Osteoblast (primary cell): ENCODE measurements at places on chromosomes 1 and 21. TPM values are rescaled to one million over a fixed set of nuclear protein-coding genes. Genes with fewer than 3 reads are reported as not detected.
A peak's percentile ranks its signal among the peaks of the same experiment; 100 is the strongest.

Gene IL19
- not detected in 2 replicates for total RNA-seq

DNA sequence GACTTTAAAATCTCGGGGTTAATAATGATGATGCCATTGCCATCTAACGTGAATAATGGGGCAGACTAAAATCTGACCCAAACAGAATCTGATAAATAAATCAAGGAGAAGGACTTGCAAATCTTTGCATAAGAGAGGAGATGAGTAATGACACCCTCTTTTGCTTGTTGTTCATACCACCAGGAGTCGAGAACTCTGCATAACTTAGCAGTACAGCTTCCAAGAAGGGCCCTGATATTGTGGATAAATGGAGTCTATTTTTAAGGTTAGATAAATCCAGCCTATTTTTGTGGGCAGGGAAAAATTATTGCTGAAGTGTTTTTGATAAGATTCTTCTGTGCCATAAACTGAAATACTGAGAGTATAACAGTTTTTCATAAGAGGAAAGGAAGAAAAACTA, 17.3 kb downstream of the RYR2 start:
- DNase-seq: no peak

- peak; percentile 49 for DNase-seq
Measured at GRCh38 chr1:200179126-200179780, 151.7 kb downstream of the NR5A2 start.

GRCh38 chr1:184395370-184395769, 8.5 kb downstream of the C1orf21 start:
- no peak for DNase-seq

DNA sequence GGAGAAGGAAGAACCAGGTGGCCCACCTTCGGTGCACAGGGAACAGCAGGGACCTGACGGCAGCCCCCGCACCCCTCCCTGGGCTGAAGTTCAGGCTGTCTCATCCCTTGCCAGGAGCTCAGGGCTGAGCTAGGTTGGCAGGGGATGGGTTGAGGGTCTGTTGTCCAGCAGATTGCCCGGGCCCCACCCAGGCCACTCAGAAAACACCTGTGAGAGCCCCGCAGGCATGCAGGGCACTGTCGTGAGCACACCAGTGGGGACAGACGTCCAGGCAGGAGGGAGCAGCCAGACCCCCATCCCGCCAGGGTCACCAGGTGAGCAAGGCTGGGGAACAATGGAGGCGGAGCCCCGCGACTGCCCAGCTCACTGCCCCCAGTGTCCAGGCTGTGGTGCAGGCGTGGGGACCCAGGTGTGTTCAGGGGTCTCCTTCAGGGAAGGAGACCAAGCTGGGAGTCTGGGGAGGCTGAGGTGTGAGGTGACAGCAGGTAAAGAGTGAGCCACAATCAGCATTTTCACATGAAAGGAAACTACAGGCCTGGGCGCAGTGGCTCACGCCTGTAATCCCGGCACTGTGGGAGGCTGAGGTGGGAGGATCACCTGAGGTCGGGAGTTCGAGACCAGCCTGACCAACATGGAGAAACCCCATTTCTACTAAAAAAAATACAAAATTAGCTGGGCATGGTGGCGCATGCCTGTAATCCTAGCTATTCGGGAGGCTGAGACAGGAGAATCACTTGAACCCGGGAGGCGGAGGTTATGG, 9.4 kb upstream of the SAMD11 start:
- DNase-seq: peak; percentile 68

- no peak for DNase-seq
Measured at GRCh38 chr1:229384822-229385221, 42.0 kb upstream of the CCSAP start.

GRCh38 chr1:213122514-213122929, 71.5 kb downstream of the RPS6KC1 start:
- DNase-seq: no peak

- DNase-seq: no peak
Measured at GRCh38 chr1:71417421-71417820, 336.6 kb upstream of the ZRANB2 start.

- no peak for DNase-seq
Measured at GRCh38 chr1:172125812-172126430, 284.6 kb downstream of the DNM3 start.

GRCh38 chr1:227958617-227959324, 11.0 kb upstream of the WNT9A start:
- DNase-seq: peak; percentile 8

DNA sequence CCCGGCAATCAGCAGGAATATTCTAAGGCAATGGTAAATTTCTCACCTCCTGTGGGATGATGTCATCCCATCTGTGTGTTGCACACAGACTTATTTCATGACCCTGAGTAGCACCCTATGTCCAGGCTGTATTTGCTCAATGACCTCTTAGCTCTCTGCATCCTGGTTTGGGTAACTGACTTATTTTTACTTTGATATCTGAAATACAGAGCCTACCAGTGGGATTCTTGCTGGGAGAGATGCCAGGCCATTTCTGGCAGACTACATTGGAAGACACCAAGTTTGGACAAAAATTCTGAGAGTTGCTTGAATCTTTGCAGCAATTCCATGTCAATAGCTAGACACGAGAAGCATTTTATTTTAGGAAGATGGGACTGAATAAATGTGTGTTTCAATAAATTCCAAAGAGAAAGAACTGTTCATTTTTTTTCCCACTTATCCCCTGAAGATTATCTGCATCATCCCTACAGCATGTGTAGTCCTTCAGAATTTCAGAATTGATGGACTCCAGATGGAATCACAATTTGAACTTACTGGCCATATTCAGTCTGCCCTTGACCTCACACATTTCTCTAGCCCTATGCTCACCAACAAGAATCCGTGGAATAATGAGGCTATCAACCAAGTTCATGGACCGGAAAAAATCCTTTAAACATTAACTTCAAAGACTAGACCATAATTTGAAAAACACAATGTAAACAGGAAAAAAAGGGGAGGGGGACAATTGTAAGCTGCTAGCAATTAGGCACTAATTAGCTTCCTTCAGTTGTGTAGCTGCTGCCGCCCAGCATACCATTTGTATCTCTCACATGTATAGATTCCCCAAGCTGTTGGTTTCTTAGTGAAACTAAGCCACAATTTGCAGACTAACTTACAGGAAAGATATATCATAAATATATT, 226.5 kb downstream of the HMCN1 start:
- no peak for DNase-seq

Gene TNFRSF18
- 0.29 TPM in 1 of 2 replicates, not detected in the other for total RNA-seq

GRCh38 chr1:9073143-9073542, 3.7 kb upstream of the SLC2A5 start:
- no peak for DNase-seq

Gene OLIG2
- not detected in 2 replicates for total RNA-seq

Gene F5
- not detected in 2 replicates for total RNA-seq

GRCh38 chr21:45380566-45380965, 24.4 kb upstream of the COL18A1 start:
- DNase-seq: no peak

GRCh38 chr1:189432753-189433152, 1044.9 kb downstream of the BRINP3 start:
- DNase-seq: no peak

DNA sequence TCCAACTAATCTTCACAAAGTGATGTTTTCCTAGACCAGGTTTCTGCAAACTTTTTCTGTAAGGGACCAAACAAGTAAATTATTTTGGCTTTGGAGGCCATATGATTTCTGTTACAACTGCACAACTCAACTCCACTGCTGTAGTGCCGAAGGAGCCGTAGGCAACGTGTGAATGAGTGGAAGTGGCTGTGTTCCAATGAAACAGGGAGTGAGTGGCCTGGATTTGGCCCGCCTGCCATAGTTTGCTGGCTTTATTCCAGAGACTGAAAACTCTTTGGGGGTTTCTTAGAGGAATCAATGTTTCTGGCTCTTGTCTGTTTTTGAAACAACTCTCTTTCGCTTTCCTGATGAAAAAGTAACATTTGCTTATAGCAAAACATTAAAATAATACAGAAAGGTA, 12.6 kb upstream of the ACTL8 start:
- peak; percentile 81 for DNase-seq

DNA sequence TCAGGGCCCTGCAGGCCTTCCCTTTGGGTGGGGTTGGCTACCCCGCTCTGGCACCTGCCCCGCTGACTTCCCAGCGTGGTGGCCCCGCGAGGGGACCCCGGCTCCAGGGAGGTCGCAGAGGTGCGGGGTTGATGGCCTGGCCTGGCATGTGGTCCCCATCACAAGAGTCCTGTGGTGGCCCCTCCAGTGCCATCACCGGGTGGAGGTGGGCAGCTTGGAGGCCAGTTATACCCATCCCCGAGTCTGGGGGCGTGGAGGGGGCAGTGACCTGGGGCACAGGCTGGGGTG, 26.8 kb downstream of the PRMT2 start:
- no peak for DNase-seq

Gene AQP10
- not detected in 2 replicates for total RNA-seq

GRCh38 chr1:34320053-34320669, 143.5 kb downstream of the C1orf94 start:
- DNase-seq: no peak

DNA sequence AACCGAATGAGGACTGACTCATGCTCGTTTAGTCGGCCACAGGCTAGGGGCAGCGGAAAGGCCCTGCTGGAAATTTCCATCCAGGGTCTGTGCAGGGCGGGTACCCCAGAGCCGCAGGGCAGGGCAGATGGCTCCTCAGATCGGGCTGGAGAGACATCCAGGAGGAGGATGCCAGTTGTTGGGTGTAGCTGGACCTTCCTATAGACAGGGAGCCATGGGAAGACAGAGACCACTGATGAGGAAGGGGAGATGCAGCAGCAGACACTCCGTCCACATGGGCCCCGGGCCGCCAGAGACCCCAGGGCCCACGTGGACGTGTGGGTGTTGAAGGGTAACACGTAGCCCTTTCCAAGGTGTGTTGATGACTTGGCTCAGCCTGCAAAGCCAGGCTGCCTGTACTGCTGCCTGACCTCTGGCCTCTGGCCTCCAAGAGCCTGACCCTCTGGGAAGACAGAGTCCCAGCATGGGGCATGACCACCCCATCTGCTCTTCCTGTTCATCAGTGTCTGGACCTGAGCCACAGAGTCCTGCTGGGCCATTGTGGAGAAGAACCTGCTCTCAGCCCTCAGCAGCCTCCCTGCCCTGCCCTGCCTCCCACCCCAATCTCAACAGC, 4.8 kb downstream of the GNG4 start:
- DNase-seq: peak; percentile 82

DNA sequence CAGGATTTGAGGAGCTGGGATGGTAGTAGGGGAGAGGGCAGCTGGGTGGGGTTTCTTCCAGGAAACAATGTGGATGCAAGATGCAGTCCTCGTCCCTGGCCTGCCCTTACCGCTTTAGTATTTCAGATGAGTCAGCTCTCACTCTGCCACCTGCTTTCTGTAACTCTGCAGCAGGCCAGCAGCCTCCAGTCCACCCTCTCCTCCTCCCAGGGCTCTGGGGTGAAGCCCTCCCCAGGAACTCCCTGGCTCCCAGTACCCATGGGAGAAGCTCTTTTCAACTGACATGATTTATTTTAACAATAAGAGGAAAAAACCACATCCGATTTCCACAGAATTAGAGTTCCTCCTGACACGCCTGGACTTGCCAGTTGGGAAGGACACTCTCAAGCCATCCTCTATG, 39.0 kb upstream of the IL20 start:
- DNase-seq: no peak

Gene CCDC17
- 0.72 and 1.5 TPM in 2 replicates for total RNA-seq

- DNase-seq: no peak
Measured at GRCh38 chr1:57276918-57277317, 146.9 kb downstream of the DAB1 start.

- peak; percentile 30 for DNase-seq
Measured at GRCh38 chr1:78126506-78126905, 80.7 kb downstream of the GIPC2 start.

DNA sequence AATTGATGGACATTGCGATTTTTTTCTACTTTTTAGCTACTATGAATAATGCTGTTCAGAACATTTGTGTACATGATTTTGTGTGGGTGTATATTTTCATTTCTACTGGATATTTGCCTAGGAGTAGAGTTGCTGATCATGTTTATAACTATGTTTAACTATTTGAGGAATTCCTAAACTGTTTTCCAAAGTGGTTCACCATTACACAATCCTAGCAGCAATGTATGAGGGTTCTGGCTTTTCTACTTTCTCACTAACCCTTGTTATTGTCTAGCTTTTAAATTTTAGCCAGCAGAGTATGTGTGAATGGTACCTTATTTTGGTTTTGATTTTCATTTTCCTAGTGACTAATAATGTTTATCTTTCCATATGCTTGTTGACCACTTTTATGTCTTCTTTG, 86.2 kb downstream of the ATG4C start:
- DNase-seq: no peak

Gene GBP1
- 23.9 and 32.2 TPM in 2 replicates for total RNA-seq

Gene BEND5
- total RNA-seq: 0.72 and 1.2 TPM in 2 replicates

- DNase-seq: peak; percentile 23
Measured at GRCh38 chr1:171784784-171785183, 3.3 kb downstream of the METTL13 start.

- DNase-seq: no peak
Measured at GRCh38 chr1:109864047-109864822, 46.4 kb upstream of the CSF1 start.

GRCh38 chr1:27143401-27143800, 11.5 kb downstream of the SLC9A1 start:
- DNase-seq: no peak

DNA sequence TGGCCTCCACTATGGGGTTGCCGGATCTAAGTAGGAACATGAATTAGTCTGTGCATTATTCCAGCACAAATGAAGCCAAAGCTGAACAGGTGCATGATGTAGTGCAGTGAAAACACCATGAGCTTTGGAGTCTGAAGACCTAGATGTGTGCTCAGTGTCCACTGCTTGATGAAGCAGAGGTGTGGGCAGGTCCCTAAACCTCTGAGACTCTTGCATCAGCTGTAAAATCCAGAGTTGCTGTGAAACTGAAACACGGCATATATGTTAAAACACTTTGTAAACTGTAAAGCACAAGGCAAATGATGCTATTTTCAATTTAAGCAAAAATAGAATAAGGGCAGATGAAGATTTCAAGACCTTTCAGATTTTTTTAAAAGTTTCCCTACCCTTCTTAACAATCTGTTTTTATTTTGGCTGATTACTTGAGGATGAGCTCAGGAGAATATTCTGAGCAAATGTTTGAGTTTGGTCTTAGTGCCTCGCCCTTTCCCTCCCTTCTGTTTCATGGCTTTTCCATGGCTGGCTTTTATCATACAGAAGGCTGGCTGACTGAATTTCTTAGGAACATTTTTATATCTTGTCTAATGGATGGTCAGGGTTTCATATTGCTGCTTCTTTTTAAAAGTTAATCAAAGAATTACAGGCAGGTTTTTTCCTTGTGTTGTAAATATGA, 221.8 kb downstream of the NTNG1 start:
- DNase-seq: no peak

Gene SLC25A24
- total RNA-seq: 41.3 and 42.3 TPM in 2 replicates

- DNase-seq: no peak
Measured at GRCh38 chr1:226568975-226569741, 20.6 kb downstream of the STUM start.

Gene OR2AK2
- not detected in 2 replicates for total RNA-seq

- DNase-seq: no peak
Measured at GRCh38 chr1:152725261-152725660, 17.3 kb downstream of the LCE4A start.

Gene OR6N1
- not detected in 2 replicates for total RNA-seq

DNA sequence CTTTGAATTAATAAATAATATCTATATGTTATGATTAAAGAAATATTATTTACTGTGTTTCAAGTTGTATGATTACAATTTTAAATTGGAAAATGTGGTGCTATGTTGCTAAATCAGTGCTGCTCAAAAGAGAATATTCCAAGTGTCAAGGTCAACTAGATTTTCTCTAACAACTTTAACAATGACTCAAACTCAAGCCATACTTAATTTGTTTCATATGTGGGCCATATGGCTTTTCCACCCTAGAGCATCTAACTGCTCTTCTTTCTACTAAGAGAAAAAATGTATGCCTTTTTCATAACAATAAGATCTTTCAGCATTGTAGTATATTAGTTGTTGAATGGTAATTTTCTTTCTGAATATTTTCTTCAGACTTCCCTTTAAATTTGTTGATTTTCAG, 8.3 kb upstream of the SYT14 start:
- DNase-seq: no peak

Gene ANKRD34A
- 0.59 and 1.1 TPM in 2 replicates for total RNA-seq
